ENCODE measurements at places on chromosomes 4 and X.

DNA sequence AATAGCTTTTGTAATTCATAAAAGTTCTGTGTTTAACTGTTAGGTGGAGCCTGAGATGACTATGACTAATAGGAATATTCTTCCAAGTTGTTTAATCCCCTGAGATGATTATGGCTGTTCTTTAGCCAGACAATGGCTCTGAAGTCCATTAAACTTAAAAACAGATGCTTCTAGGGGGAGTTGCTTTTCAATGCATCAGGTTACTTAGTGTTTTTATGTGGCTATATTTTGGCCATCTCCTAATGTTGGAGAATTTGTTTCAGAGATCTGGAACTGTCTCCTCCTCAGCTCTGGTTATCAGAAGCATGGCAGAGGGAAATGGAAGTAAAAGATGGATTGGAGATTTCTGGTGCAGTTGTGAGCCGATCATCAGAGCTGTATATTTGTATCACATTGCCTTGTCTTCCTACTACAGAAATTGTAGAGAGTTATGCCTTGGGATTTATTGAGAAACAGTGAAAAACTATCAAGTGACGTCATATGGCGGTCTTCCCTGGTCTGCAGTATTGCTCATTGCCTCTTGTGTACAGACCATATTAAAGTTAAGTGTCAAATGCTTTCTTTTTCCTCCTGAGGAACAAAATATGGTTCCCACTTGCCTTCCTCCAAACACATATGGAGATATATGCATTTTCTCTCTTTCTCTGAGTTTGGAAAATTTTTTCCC is 29.8 kb downstream of the SGMS2 start:
- DNase-seq, result no peak

- no peak for DNase-seq
These were observed 50.9 kb downstream of the MED28 start for GRCh38 chr4:17665346-17665745.

DNA sequence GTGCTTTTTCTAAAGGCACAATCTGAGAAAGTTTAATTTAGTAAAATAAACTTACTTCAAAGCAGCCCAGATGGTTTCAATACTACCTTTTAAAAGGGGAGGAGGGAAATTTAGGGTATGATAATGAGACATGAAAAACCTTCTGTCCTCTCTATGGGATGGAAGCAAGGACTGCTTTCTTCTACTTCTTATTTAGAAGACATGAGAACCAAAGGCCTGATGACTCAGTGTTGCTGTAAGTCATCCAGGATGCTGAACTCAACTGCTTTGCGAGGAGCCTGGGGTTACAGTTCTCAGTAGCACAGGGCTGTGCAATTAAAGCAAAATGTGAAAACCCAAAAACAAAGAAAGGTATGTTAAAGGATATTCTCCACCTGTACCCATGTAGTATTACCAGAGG is 140.8 kb upstream of the EDNRA start:
- no peak for DNase-seq

GRCh38 chr4:15961781-15962510 is 1.0 kb downstream of the FGFBP2 start:
- no peak for DNase-seq

DNA sequence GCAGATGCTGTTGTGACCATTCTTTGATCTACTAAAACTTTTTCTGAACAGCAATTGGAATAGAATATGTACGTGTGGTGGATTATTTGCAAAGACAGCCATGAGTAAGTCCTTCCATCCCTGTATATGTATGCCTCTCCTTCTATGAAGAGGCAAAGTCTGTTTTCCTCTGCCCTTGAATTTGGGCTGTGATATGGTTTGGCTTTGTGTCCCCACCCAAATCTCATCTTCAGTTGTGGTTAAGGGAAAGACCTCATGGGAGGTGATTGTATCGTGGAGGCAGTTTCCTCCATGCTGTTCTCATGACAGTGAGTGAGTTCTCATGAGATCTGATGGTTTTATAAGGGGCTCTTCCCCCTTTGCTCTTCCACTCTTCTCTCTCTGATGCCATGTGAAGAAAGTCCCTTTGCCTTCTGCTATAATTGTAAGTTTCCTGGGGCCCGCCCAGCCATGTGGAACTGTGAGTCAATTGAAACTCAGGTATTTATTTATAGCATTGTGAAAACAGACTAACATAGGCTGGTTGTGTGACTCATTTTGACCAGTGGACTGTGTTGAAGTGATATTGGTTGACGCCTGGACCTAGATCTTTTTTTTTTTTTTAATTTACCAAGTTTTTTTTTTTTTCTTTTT is 108.3 kb upstream of the CAMK2D start:
- peak; percentile 19 for DNase-seq

- no peak for DNase-seq
These were observed 905.2 kb downstream of the TRAM1L1 start for GRCh38 chr4:116180157-116180601.

- DNase-seq, result no peak
These were observed 11.2 kb upstream of the TFDP3 start for GRCh38 chrX:133229361-133229760.

GRCh38 chr4:4866124-4866865 is 6.8 kb downstream of the MSX1 start:
- no peak for DNase-seq

DNA sequence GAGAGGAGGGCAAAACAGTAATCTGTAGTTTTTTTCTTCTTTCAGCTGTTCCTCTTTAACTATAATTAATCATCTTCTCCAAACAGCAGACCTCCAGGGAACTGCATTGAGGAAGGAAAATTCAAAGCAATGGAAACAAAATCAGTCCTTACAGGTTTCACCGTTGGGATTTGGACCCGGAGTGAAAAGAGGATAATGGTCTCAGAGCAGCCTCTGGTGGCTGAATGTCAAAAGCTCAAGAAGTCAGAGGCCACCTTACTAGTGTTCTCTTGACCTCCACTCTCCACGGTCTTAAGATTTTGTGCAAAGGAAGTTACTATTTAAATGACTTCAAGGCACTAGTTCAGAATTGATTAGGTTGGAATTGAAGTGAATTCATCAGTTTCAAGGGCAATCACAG is 16.0 kb upstream of the MID1 start:
- no peak for DNase-seq

- no peak for DNase-seq
These were observed 25.2 kb upstream of the FGFR3 start for GRCh38 chr4:1767770-1768366.

- no peak for DNase-seq
These were observed 12.9 kb upstream of the RAB33B start for GRCh38 chr4:139441029-139441428.

DNA sequence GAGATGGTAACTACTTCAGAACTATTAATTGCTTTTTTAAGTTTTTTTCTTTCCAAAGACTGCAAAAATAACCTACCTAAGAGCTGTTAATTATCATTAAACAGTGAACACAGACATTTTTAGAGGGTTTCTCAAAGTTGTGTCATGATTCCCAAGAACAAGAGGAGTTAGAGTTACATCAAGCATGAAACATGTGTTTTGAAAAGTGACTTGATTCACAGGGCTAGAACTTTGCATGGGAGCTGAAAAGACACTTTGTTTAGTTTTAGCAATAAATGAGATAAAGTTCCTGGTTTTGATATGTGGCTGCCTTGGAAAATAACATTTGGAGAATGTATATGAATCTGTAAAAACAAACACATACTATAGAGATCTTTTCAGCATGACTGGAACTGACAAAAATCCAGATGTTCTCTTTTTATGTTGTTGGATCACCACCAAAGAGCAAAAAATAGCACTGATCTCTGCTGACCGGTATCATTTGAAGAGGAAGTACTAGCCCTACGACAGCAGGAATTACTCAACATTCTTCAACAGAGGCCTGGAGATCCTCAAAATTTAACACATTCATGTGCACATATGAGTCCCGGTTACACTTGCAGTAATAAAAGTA is 173.0 kb upstream of the PCDH18 start:
- DNase-seq, result no peak

DNA sequence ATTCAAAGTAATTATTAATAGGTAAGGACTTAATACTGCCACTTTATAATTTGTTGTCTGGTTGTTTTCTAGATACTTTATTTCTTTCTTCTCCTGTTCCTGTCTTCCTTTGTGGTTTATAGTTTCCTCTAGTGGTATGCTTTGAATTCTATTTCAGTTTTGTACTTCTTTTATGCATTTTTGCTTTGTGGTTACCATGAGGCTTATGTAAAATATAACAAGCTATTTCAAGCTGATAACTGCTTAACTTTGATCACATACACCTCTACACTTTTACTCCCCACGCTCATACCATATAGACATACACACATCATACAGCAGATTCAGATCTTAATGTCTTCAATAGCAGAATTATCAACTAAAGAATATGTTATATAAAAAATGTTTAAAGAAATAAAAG is 192.3 kb downstream of the SCFD2 start:
- no peak for DNase-seq

DNA sequence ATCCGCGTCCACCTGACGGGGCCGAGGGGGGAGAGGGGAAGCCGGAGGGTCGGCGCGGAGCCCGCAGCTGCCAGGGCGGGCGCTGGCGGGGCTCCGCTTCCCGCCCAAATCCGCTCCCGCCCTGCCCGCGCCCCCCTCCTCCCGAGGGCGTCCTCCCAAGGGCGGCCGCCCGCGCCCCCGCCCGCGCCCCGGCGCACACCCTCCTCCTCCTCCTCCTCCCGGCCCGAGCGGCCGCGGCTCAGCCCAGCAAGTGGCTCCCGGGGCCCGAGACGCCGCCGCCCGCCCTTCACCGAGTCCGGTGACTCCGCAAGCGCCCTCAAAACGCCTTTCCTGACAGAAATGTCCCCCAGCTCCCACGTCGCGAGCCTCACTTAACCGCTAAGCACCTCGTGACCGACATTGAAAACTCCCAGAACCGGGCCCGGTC is 487 bp downstream of the HMGB2 start:
- DNase-seq, result no peak

GRCh38 chr4:8073206-8073863 is 85.3 kb downstream of the ABLIM2 start:
- DNase-seq, result no peak

GRCh38 chrX:72470117-72470516 is 102.5 kb downstream of the HDAC8 start:
- DNase-seq, result no peak

DNA sequence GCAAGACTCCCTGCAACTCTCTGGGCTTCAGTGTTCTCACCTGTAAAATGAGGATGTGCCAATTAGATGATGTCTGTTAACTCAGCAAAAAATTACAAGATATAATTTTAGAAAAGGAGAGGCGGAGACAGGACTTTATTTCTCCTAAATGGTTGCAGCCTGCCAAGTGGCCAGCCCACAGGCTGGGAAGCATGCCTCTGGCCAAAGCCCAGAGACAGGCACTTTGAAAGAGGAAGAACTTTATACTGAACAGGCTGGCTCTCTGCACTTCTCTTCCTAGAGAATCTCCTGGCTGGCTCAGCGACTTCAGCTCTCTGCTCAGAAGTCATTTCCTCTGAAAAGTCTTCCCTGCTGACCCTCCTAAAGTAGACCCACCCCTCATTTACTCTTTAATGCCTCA is 3.7 kb downstream of the PRDM5 start:
- no peak for DNase-seq

GRCh38 chr4:109978704-109979454 is 66.2 kb downstream of the EGF start:
- DNase-seq, result no peak

DNA sequence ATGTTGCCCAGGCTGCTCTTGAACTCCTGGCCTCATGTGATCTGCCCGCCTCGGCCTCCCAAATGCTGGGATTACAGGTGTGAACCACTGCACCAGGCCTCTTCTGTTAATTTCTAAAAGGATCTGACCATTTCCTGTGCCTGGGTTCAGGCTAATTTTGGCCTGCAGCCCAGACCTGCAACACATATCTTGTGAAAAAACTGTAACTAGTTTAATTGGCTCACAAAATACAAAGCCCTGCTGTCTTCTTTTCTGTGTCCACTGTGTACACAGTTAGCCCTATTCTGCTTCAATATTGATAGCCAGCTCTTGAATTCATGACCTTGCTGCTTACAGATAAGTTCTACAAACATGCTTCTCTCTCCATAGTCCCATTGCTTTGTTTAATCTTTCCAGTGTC is 753.5 kb downstream of the PDHA2 start:
- DNase-seq, result no peak

DNA sequence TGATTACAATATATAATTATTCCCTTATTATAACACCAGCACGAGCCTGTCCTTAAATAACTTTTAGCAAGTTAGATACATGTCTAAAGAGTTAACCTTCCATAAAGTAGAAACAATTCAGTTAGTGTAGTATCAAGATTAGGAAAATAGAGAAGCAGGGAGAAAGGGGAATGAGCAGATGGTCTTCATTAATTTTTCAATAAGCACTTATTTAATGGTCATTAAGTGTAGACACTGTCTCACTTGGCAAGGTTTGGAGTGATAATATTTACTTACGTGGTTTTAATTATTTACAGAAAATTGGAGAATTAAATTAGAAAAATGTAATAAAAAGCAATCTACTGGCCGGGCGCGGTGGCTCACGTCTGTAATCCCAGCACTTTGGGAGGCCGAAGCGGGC is 99.7 kb downstream of the PDS5A start:
- DNase-seq, result no peak

GRCh38 chrX:373641-374471 is 12.9 kb downstream of the PPP2R3B start:
- DNase-seq, result no peak

DNA sequence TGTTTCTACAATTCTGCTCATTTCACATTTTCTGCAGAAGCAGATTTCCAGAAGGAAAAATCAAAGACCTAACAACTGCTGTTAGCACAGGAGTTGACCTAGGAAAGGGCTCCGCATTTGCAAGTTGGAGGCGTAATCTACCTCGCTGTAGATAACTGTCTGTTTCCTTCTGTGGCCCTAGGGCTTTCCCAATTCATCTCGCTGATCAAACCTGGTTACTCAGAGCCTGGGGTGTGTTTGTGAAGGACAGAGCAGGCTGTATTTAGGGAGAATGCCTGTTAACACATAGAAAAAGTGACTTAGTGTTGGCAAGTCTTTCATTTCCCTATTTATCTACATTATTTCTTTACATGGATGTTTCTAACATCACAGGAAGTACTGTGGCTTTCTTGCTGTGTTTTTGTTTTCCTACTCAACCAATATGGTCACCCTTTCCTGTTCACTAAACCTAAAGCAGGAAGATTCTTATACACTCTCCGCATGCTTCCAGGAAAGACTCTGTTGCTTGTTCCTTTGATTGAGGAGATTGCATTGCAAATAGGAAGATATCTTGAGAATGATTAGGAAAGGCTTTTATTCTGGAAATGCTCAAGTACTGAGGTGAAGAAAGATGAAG is 40.5 kb downstream of the AGA start:
- no peak for DNase-seq

DNA sequence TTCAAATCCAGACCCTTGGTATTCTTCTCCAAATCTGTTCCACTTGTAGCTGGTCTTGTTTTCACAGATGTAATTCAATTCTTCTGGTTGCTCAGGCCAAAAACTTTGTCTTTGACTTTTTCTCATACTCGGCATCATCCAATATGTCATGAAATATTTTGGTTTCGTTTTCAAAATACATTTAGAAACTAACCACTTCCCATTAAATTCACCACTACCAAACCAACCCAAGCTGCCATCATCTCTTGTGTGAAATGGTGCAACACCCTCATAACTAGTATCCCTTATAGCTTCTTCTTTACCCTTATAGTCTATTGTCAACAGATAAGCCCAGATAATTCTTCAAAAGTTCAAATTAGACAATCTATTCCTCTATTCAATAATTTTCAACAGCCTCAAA is 192.1 kb downstream of the PRR32 start:
- no peak for DNase-seq

Data from T-helper 2 cell (primary cell).